AG08395 (cell line): ENCODE measurements at places on chromosomes 1 and 21.
A peak's percentile ranks its signal among the peaks of the same experiment; 100 is the strongest.

DNA sequence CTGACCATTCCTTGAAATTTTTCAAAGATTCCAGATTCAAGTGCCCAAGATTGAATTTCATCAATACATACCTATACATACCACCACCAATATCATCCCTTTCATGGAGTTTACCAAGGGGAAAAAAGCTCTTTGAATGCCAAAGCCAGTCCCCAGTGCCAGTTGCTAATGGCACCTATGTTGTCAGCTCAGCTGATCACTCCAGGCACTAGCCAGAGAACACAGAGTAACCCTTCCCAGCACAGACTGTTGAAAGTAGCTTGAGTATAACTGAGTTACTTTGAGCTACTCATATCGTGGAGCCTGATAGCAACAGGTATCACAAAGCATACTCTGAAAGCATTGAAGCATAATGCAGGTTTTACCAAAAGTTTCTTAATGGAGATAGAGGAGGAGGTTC, 133.9 kb upstream of the NFIA start:
- DNase-seq, result no peak

GRCh38 chr21:43657355-43658087, 1.8 kb downstream of the HSF2BP start:
- DNase-seq, result no peak

- peak; percentile 24 for DNase-seq
These were observed 59.0 kb upstream of the BCAR3 start for GRCh38 chr1:93740601-93741031.

GRCh38 chr1:25204797-25205480, 27.4 kb downstream of the SYF2 start:
- DNase-seq, result peak; percentile 83

GRCh38 chr1:7516341-7516740, 254.8 kb upstream of the VAMP3 start:
- peak; percentile 26 for DNase-seq

- DNase-seq, result no peak
These were observed 86.7 kb downstream of the GALNT2 start for GRCh38 chr1:230153641-230154296.

DNA sequence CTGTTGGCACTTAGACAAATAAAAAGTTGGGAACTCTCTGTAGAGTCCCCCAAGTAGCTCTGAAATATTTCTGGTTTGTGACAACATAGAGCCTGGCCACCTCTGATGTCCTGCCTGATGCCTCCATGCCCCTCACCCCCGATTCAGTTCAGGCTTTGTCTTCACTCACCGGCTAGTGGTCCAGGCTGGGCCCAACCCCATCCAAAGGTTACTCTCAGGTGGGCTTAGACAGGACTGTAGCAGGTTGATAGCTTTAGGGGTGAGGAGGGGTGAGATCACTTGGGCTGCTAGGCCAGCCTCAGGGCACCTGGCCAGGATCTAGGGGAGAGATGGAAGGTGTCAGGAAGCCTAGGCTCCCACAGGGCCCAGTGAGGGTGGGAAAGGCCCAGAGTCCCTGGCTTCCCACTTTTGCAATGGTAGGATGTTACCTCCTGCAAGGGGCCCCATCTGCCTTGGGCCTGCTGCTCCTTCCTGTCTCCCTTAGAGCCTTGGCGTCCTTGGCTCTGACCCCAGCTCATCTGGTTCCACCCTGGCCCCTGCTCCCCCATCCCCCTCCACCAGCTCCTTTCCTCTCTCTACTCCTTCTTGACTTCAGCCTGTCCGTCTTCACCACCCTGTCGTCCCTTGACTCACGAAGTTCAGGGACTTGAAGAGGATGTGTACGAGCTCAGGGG, 6.7 kb downstream of the EPS8L3 start:
- DNase-seq, result no peak

GRCh38 chr21:33834801-33835500, 80.7 kb downstream of the ATP5PO start:
- no peak for DNase-seq

DNA sequence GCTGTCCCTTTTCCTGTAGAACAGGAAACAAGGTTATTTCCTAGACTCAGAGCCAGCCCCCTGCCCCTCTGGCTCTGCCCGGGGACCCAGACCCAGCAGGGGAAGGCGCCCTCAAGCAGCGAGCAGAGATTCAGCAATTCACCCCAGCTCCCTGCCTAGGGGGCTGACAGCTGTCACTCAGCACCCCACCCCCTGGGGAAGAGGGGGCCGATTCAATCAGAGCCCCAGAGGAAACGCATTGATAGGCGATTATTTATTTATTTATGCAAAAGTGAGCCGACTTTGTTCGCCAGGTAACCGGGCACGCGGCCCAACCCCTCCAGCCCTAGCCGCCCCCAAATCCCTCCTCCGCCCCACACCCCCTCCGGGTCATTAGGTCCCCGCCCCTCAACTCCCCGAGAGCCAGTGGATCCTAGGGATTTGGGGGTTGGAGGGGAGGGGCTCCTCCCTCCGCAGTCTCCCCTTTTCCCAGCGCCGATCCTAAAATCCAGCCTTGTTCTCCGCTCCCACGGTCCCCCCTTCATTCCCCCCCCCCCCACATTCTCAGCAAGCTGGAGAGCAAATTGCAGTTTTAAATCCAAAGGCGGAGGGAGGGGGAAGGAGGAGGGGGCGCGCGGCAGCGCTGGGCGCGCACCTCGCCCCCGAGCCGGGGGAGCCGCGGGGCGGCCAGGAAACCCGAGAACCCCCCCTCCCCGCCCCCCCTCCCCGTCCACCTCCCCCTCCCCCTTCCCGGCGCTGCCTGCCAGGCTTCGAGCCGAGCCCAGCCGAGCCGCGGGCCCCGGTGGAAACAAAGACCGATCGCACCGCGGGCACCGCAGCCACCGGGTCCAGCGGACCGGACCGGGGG, 1.3 kb downstream of the AHDC1 start:
- peak; percentile 67 for DNase-seq

DNA sequence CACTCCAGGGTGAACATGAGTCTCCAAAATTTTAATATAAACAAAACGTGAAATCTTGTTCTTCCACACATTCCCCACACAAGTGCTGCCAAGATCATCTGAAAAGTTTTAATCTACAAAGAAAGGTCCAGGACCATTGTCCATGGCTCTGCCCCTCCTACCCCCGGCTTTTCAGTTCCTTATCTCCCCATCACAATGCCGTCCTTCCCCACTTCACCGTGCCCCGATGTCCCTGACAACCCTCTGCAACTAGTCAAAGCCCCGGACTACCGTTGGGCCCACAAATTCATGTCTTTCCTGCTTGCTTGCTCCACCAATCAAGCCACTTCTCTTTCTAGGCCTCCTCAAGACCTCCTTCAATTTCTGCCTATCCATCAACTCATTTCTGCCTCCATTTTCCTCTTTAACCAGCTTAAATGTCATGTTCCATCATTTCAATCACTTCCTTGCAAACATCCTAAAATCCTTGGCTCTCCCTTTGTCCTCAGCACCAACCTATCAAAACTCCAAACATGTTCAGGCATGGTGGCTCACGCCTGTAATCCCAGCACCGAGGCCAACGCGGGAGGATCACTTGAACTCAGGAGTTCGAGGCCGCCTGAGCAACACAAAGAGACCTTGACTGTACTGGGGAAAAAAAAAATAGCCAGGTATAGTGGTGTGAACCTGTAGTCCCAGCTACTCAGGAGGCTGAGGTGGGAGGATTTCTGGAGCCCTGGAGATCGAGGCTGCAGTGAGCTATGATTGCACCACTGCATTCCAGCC, 14.0 kb upstream of the BMP8B start:
- no peak for DNase-seq

DNA sequence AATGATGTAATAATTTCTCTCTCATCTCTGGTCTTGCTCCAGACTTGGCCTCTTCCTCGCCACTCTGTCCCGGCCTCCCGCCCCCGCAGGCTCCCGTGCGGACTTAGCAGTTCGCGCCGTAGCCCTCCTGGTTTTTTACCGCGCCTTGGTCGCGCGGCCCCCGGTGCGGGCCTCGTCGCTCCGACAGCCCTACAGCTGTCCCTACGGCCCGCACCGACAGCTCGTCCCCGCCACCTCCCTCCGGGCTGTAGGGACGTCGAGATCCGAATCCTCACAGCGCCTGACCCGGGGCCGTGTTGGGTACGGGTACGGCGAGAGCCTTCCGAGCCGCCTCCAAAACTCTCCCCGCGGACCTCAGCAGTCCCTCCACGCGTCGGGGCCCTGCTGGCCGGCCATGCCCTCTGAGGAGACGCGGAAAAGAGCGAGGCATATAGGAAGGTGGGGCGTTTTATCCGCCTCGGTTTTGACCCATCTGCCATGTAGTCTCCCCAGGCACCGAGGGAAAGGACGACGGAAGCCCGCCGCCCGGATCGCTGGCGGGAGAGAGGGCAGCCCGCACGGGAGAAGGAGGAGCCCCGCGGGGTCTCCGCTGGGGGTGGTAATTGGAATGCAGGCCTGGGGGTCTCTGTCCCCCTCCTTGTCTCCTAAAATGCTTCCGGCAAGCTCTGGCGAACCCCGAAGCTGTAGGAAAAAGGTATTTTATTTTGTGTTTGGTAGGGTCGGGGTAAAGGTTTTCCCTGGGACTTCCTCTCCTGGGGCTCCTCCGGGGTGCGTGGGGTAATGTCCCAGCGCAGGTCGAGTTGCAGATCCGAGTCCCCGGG, 3.3 kb downstream of the LHX4 start:
- no peak for DNase-seq

GRCh38 chr1:235503403-235504121, 690 bp downstream of the B3GALNT2 start:
- peak; percentile 28 for DNase-seq

DNA sequence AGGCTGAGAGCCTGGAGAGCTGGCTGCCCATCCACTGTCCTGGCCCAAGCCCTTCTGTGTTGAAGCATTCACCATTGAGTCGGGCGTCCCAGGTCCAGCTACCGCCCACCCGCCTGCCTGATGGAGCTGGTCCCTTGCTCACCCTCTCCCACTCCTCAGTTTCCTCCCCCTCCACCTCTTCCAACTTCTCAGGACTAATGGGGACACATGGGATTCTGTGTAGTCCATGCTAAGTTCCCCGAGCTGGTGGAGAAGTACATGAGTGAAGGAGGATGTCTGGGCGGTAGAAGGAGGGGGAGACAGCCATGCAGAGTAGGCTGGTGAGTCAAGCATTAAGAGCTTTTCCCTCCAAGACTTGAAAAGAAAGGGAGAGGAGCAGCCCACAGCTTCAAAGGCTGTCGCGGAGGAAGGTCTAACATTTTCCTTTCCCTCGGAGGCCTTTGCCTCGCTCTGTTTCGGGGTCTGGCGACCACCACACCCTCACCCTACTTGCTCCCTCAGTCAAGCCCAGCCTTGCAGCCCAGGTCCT, 561 bp downstream of the SLC26A9 start:
- peak; percentile 39 for DNase-seq

GRCh38 chr1:71222668-71223067, 141.8 kb upstream of the ZRANB2 start:
- no peak for DNase-seq

GRCh38 chr1:212366901-212367300, 47.8 kb downstream of the PACC1 start:
- DNase-seq, result peak; percentile 48

DNA sequence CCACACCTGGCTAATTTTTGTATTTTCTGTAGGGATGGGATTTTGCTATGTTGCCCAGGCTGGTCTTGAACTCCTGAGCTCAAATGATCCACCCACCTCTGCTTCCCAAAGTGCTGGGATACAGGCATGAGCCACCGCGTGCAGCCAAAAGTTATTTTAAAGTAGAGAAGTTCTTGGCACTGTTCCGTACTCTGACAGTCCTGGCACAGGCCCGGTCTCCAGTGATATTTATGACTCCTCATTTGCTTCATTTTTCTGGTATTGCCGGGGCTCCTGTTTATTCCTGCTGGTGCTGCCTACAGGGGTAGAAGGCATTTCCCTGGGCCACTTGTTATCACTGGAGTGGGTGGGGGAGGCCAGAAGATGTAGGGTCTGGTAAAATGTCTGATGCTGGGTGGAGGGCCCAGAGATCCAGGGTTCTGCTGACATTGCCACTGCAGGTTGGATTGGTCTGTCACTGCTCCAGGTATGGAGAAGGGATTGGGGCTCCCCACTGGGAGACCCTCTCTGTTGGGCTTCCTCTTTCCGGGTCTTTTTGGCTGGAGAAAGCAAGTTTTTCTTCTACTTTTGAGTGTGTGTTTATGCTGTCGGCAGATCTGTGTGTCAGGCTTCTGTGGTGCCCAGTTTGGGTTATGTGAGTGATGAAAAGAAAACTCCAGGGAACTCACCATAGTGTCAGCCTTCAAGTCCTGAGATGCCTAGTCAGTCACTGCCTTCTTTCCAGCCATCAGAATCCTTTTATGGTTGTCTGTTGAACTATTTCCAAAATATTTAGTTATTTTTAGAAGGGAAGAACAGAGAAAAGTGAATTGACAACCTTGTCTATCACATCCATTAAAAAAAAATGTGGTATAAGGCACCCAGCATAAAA, 4.5 kb downstream of the MROH7 start:
- DNase-seq, result no peak

DNA sequence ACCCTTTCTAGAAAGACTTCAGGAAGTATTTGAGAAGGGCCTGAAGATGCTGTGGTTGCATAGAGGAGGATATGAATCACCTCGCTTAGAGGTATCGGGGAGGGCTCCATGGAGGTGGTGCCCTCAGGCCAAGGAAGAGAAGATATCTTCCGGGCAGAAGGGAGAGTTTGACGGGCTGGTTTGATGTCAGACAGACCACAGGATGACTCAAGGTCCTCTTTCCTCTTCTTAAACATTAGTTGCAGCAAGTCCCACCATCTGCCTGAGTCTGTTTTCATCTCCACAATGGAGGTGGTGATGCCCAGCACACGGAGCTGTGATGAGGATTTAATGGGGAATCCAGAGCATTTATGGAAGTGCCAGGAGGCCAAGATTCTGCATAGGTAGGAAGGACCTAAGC, 25.1 kb upstream of the RUNX3 start:
- DNase-seq, result peak; percentile 57

- no peak for DNase-seq
These were observed 129.6 kb downstream of the LRRC40 start for GRCh38 chr1:70075761-70076160.

GRCh38 chr21:36981977-36982700, 15.7 kb upstream of the HLCS start:
- no peak for DNase-seq

- DNase-seq, result no peak
These were observed 20.9 kb upstream of the DYNLT5 start for GRCh38 chr1:66731170-66731865.

DNA sequence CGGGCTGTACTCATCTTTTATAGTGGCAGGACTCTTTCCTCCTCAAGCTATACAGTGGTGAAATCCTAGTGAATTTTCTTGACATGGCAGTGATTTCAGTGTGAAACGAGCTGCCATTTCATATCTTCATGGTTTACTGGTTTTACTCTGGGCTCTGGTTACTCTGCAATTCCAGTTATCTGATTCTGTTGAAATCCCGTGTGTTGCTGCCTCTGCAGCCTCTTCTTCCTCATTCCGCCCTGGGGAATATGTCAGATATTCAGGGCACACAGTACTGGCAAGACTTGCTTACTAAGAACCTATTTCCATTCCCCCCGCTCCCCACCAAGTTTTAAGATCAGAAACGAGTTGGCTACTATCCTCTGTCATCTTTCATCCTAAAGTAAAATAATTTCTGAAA, 7.9 kb upstream of the OR2B11 start:
- DNase-seq, result no peak

- DNase-seq, result no peak
These were observed 157.0 kb downstream of the RYR2 start for GRCh38 chr1:237199026-237199425.
